ENCODE measurements at places on chromosomes 2 and 18.

- DNase-seq: no peak
These were observed 431 bp upstream of the EIF5B start for GRCh38 chr2:99336804-99337112.

GRCh38 chr2:46184794-46185583, 112.2 kb upstream of the EPAS1 start:
- peak; percentile 84 for DNase-seq

- no peak for DNase-seq
These were observed 49.3 kb upstream of the FOSL2 start for GRCh38 chr2:28343184-28343942.

DNA sequence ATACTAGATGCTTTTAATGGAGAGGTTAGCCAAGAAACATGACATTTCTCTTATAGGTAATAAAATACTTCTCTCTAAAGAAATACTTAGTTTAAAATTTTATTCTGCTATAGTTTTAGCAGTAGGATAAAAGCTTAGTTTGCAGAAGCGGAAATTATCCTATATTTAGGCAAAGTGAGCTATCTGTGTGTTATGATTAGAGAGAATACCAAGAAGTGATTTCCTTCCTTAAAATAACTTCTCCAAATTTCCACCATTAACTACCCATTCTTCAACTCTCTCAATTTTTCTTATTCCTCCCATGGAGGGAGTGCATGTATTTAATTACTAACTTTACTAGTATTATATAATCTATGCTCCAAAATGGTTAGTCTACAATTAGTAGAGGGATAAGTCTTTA, 15.8 kb upstream of the IL1RL1 start:
- no peak for DNase-seq

GRCh38 chr2:207008105-207008990, 69.0 kb downstream of the CPO start:
- peak; percentile 73 for DNase-seq

- DNase-seq: no peak
These were observed 164.0 kb downstream of the GRB14 start for GRCh38 chr2:164457271-164457670.

- no peak for DNase-seq
These were observed 18.7 kb downstream of the CFAP53 start for GRCh38 chr18:50247561-50247960.

DNA sequence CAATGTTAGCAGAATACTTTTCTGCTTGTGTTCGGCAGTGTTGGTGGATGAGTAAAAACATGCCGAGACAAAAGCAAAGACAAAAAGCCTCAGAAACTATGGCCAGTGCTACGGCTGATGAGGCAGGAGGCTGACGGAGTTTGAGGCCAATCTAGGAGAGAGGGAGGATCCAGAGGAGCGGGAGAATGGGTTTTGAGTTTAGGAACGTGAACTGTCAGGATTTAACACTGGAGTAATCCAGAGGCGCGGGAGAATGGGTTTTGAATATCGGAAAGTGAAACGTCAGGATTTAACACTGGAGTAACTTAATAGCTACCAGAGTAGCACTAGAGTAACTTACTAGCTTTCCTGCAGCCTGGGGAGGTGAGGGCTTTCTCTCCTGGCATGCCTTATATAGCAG, 37.4 kb downstream of the LYPD6B start:
- no peak for DNase-seq

DNA sequence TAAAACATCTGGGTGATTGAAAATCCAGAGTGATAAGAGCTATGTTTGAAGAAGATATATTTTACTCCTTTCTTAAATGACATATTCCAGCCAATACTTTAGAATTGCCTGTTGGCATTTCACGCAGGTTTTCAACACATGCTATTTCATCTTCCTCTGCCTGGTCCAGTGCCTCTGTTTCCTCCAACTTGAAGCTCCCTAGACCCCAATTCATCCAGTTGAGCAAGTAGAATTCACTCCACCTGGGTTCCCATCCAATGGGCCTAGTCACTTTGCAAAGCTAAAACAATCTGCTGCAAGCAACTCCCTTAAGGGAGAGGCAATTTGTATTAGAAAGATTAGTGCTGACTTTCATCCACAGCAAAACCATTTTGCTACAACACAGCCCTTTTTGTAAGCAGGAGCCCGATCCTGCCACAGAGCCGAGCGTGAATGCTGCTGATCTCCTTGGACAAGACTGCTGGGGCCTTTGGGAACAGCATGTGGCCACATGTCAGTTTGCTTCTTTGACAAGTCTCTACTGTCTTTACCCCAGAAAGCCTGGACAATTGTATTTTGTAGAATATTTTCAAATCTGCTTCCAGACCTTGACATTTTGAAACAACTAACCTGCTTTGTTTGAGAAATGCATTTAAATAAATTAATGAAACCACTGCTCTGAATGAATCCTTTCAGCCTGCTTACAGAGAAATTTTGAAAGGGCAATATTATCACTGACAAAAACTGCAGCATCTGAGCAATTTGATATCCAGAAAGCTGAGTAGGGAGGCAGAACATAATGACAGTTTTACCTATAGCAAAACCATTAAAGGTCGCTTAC, 259.1 kb downstream of the TDRD15 start:
- DNase-seq: no peak

DNA sequence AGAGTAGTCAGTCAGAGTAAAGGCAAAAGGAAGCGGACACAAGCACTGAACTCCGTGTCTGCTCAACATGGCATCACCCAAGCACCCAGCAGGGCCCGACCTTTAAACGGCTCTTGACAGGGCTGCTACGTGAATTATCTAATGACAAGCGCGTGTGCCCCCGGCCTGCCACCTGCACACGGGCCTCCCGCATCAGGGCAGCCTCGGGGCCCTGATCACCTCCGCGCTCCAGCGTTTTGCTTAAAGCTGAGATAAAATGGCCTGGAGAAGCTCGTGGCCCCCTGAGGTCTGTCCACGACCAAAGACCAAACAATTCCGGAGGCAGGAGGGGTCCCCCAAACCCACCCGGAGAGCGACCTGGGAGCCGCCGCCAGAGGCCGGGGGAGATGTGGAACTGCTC, 376 bp downstream of the NDUFA10 start:
- no peak for DNase-seq

DNA sequence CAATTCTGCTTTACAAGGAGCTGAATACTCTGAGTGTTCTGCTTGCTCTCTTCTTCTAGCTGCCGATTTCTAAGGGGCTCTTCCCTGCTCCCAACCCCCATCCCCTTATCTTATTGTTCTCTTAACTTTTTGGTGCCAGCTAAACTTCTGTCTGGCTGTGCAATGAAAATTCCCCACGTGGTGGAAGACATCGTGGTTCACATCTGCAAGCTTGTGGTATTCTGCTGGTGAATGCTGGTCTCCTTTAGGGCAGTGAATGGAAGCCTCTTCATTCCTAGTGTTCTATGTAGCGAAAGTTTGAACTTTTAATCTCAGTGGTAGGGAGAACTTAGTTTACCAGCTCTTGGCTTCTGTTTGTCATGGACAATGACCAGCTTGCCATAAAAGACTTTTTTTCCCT, 406.0 kb upstream of the ZEB2 start:
- no peak for DNase-seq

All from H7 (cell line).